ENCODE measurements at places on chromosomes 16 and 17.
A peak's percentile ranks its signal among the peaks of the same experiment; 100 is the strongest.

DNA sequence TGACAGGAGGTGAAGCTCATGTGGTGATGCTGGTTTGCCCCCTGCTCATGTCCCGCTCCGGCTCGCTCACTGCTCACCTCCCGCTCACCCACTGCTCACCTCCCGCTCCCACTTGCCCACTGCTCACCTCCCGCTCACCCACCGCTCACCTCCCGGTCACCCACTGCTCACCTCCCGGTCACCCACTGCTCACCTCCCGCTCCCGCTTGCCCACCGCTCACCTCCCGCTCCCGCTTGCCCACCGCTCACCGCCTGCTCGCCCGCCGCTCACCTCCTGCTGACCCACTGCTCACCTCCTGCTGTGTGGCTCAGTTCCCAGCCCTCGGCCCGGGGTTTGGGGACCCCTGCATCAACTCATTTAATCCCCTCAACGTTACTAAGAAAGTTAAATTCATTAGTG is 39.1 kb upstream of the SHISA9 start:
- DNase-seq, result no peak

- DNase-seq, result no peak
Observed at GRCh38 chr16:56679078-56679730, 3.1 kb upstream of the MT1X start.

GRCh38 chr17:39062846-39063680 is 88.4 kb downstream of the PLXDC1 start:
- DNase-seq, result no peak

DNA sequence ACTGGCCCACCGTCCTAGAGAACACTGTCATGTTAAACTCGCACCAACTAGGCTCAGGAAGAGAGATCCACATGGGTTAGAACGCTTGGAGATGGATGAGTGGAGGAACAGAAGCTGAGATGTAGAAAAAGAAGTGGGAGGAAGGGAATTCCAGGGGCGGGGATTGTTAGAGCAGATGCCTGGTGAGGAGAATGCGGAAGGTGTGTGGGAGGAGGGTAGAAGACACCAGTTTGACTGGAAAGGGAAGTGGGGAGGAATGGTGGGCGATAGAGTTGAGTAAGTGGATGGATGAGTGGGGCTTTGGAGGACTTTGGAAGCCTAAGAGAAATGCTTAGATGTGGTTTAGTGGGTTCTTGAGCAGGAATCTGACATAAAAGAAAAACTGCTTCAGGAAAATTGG is 37.4 kb downstream of the DHX38 start:
- DNase-seq, result no peak

DNA sequence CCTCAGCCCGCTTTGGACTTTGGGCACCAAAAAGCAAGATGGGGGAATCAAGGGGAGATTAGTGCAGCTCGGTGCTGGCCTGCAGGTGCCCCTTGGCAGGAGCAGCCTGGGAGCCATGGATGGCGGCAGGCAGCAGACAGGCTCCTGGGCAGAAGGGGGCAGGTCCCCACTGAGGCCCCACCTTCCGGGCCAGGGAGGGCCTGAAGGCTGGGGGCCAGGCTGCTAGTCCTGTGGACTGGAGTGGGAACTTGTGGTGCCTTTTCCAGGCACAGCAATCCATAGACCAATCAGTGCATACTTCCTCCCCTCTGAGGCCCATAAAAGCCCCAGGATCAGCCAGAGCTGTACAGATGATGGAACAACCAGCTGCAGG is 64.0 kb downstream of the USP32 start:
- no peak for DNase-seq

GRCh38 chr16:10616756-10617640 is 36.6 kb upstream of the EMP2 start:
- DNase-seq, result no peak

- no peak for DNase-seq
Observed at GRCh38 chr17:62644487-62645173, 17.2 kb downstream of the MRC2 start.

GRCh38 chr17:48293319-48294019 is 136.5 kb downstream of the SKAP1 start:
- no peak for DNase-seq

GRCh38 chr17:28928061-28928460 is 23.3 kb downstream of the PHF12 start:
- DNase-seq, result no peak

DNA sequence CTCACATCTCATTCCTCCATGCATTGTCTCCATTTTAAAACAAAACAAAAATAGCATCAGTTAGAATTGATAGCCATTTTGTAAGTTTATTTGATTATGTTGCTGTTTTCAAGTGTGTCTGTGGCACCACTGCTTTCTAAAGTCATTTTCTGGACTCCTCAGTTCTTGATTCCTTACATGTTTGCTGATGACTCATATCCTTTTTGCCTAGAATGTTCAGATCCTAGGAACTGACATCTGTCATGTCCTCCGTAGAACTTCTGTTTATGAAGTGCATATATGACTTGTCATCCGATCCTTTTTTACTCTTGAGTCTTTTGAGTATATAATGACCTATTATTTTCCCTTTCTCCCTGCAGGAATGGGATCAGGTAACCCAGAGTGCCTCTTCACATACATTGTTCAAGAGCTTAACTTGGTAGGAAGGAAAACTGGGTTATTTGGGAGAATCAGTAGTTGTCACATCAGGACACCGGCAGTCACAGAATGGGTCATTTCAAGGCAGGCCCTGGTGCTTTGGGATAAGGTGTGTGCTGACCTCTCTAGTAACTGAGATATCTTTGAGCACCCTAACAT is 69.2 kb downstream of the MAP2K4 start:
- DNase-seq, result no peak

DNA sequence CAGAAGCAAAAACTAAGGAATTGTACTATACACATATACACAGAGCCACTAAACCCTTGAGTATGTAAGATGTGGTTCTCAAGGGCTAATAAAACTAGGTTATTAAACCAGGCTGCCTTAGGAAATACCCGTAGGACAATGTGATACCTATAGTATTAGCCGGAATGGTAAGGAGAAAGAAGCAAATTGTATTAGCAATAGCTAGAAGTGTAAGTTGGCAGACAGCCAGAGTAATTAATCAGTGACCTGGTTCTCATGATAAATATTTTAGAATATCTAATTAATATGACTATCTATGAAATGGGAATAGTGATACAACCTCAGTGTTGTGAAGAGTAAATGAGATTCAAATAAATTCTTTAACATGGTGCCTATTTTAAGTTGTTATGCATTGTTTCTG is 18.6 kb downstream of the GDPD1 start:
- DNase-seq, result no peak

GRCh38 chr17:38796451-38797157 is 2.8 kb downstream of the PIP4K2B start:
- peak; percentile 29 for DNase-seq
